ENCODE measurements at places on chromosomes 1 and 21.

DNA sequence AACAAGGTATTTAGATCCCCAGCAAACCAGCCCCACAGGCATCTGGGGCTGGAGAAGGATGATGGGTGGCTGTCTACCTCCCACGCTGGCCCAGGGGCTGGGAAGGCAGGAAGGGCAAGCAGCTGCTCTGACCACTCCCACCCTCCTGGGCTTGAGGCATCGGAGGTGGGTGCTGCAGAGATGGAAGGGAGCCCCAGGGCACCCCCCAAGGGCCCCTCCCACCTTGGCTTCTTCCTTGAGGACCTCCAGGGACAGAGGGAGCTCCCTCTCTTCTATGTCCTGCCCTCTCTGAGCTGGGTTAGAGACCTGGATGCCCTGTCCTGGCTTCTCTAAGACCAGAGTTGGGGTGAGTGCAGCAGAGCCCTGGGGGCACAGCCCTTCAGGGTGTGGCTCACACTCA lies 3.1 kb downstream of the CD52 start:
- DNase-seq = no peak

- DNase-seq = no peak
These were observed 23.3 kb upstream of the C1orf105 start for GRCh38 chr1:172397221-172397620.

DNA sequence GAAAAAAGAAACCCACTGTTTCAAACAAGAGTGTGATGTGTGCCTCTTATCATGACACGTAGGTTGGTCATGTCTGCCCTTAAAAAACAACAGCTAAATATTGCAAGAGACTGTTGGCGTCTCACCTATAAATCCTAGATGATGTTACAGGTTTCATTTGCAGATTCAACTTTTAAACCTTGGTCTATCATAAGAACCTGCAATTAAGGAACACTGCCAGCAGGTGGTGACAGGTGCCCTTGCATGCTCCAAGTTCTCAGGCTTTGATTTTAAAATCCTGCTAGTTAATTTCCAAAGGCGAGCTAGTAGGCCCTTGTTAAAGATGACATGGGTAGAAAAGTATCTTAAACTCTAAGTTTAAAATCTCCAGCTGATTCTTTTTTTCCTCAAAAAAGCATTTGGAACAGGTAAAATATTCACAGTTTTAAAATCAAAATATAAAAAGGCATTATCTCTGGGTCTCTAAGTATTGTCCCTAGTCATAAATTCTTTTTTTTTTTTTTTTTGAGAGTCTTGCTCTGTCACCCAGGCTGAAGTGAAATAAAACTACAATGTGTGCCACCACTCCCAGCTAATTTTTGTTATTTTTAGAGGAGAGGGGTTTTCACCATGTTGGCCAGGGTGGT lies 39.1 kb downstream of the CLSTN1 start:
- DNase-seq = peak; percentile 48

DNA sequence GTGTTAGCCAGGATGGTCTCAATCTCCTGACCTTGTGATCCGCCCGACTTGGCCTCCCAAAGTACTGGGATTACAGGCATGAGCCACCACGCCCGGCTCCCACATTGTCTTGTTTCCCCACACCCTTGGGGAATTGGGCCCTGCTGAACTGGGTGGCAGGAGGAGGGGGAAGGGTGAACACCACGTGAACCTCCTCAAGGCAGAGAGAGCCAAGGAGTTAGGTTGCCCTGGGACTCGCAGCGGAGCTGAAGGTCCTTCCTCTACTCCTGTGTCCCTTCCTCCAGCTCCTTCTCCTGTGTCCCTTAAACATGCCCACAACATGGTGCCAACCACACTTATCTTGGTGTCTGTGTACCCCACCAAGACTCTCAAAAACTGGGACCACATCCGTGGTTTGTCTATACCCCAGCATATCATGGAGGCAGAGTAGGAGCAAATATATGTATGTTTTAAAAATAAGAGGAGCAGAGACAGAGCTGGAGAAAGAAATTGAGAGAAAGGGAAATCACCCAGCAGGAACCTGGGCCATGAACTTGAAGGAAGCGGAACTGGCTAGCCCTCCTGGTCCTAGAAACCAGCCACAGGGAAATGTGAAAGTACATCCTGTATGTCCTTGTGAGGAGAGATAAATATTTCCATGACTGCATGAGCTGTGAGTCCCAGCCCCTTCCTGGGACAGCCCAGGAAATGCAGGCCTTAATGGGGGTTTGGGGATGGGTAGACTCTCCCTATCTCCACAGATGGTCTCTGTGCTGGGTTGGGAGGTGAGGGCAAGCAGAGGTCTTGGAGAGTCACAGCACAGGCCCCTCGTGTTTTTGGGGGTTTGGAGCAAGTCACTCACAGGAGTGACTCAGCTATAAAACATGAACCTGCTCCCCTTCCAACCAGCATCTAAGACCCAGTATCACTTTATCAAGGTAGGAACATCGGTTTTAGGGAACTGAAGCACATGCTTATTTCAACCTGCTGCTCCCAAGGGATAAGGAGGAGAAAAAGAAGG lies 9.4 kb upstream of the TAL1 start:
- no peak for DNase-seq

DNA sequence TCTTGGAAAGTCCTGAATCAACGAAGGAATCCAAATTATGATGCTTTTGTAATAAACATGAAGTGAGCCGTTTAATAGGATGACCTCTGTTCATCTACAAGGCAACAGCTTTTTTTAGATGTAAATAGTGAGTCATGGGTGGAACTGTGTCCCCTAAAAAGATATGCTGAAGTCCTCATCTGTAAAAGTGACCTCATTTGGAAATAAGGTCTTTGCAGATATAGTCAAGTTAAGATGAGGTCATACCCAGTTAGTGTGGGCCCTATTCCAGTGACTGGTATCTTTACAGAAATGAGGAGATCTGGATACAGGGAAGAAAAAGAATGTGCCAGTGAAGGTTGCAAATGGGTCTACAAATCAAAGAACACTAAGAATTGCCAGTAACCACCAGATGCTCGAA lies 1287.3 kb upstream of the ADGRL4 start:
- no peak for DNase-seq

Data from activated T-cell treated with anti-CD3 and anti-CD28 coated beads for 4 hours (primary cell).